T-cell (primary cell): ENCODE measurements at places on chromosomes 16 and 17. TPM values are rescaled to one million over a fixed set of nuclear protein-coding genes. Genes with fewer than 3 reads are reported as not detected.

GRCh38 chr17:31647661-31648060, 211.4 kb downstream of the COPRS start:
- no peaks in the 10 kb centered on the region for H3K36me3 ChIP-seq
- no peak overlapping the region for H3K4me3 ChIP-seq
- no peak for DNase-seq
- H3K27me3 ChIP-seq, result no peaks in the 10 kb centered on the region
- no peak overlapping the region for H3K27ac ChIP-seq
- H3K4me1 ChIP-seq, result no peaks in the 10 kb centered on the region

DNASE1L2 gene
- 1.9 TPM for total RNA-seq

DNA sequence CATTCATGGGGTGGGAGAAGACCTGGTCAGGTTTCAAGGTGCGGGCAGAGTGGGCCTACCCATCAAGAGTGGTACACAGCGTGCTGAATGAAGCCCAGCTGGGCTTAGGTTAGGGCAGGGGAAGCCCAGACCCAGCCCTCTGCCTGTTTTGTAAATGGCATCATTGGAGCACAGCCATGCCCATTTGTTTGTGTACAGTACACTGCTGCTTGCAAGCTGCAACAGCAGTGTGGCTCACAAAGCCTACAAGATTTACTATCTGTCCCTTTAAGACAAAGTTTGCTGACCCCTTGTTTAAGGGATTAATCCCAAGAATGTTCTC, 230.1 kb upstream of the TNRC6C start:
- H3K27ac ChIP-seq, result no peak overlapping the region
- H3K36me3 ChIP-seq, result no peaks in the 10 kb centered on the region
- peaks cover 20% of the 10 kb centered on the region for H3K27me3 ChIP-seq
- no peaks in the 10 kb centered on the region for H3K4me1 ChIP-seq
- H3K4me3 ChIP-seq, result no peak overlapping the region

TEDC2 gene
- 0.85 TPM for total RNA-seq

SMPD3 gene
- 1.9 TPM for total RNA-seq

SHMT1 gene
- 8.8 TPM for total RNA-seq

PRCD gene
- total RNA-seq, result 1.3 TPM

GCGR gene
- not detected for total RNA-seq

GRCh38 chr17:27293359-27293897, 486 bp upstream of the WSB1 start:
- peaks cover 8% of the 10 kb centered on the region for H3K4me1 ChIP-seq
- no peaks in the 10 kb centered on the region for H3K36me3 ChIP-seq
- no peak for DNase-seq
- H3K27me3 ChIP-seq, result no peaks in the 10 kb centered on the region

DNA sequence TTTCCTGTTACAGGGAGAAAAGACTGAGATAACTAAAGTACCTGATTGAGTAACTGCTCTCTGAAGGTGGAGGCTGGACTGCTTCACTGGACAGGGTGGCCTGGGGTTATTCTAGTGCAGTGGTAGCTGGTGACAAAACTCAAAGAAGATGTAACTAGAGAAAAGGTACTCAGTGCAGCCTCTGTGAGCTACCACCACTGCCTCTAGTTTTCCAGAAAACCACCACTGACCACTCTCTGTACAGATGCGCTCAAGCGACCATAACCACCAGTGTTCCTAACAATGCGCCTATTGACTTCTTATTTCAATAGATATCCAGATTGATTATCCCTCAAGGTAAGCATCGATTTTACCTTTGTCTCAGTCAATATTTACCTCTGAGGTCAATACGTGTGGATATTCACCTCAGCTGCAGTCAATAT, 492.2 kb downstream of the WWOX start:
- H3K27me3 ChIP-seq, result no peaks in the 10 kb centered on the region
- H3K27ac ChIP-seq, result no peak overlapping the region
- no peaks in the 10 kb centered on the region for H3K36me3 ChIP-seq
- no peak overlapping the region for H3K4me3 ChIP-seq
